ENCODE measurements at places on chromosomes 1 and 21.

DNA sequence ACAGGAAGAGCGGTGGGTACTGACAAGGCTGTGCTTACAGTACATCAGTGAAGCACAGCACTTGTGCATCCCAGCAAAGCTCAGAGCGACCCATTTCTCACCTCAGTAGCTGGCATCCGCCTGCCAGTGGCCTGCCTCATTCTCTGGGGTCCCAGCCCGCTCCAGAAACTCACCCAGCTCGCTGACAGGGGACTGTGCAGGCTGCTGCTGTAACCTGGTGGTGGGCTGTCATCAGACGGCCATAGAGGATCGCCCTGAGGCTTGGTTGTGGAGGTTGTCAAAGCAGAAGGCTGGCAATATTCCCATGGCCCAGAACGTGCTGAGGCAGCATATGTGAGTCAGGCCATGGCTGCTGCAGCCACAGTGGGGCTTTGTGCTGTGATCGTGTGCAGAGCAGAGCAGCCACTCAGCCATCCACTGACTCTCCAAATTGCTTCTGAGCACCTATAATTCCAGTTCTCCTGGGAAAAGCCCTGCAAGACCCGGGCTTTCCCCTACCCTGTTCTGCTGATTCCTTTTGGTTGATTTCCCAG is 13.6 kb upstream of the GPR137B start:
- DNase-seq = no peak

DNA sequence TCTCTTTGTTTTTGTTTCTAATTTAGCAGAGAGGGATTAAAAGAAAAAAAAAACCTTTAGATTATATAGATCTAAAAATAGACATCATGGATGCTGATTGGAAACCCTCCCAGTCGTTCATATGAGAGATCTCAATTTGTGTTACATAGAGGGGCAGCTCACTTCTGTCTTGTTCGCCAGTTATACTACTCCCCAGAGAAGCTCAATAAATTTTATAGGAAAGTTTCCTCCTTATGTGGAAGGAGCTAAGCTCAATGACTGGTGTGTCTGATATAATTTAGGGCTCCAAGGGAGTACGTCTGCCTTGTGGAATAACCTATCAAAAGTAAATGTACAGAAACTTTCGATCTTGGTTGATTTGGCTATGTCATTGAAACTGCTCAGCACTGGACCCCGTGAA is 117.6 kb downstream of the PEX14 start:
- no peak for DNase-seq

GRCh38 chr1:225481738-225482137 is 53.9 kb upstream of the LBR start:
- DNase-seq = no peak

DNA sequence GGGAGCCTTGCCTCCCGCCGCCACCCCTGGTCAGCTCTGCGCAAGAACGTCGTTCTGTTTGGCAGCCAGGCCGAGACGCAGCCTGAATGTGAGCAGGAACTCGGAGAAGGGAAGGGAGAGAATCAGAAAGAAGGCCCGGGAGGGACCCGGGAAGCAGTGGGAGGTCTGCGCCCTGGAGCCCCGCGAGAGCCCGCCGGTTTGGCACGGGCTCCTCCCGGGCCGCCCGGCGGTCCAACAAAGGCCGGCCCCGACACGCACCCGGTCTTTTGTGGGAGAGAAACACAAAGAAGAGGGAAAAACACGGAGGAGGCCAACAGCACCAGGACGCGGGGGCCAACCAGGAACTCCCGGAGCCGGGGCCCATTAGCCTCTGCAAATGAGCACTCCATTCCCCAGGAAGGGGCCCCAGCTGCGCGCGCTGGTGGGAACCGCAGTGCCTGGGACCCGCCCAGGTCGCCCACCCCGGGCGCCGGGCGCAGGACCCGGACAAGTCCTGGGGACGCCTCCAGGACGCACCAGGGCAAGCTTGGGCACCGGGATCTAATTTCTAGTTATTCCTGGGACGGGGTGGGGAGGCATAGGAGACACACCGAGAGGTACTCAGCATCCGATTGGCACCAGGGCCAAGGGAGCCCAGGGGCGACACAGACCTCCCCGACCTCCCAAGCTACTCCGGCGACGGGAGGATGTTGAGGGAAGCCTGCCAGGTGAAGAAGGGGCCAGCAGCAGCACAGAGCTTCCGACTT is 2.7 kb upstream of the OLIG2 start:
- no peak for DNase-seq

DNA sequence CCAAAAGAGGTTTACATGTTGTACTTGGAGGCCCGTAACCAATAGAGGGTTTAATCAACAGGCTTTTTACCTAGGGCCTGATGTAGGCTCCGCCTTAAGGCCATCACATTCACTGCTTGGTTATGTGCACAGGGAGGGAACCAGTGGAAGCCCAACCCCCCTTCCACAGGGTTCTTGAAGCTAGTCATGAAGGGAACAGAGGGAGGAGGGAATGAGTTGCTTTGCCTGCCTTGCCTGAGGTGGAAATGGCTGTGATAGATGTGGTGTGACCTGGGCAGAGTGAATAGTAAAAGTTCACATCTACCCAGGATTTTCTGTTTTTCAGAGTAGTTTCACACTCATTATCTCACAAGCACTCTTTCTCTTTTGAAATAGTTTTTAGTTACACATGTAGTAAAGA is 215.1 kb downstream of the ST6GALNAC3 start:
- no peak for DNase-seq

All from central memory CD4-positive, alpha-beta T cell (primary cell).